ENCODE measurements at places on chromosomes 4 and X.
A peak's percentile ranks its signal among the peaks of the same experiment; 100 is the strongest.

GRCh38 chrX:96182366-96182765 is 502.3 kb upstream of the DIAPH2 start:
- DNase-seq: peak; percentile 63

GRCh38 chr4:109969919-109970318 is 57.2 kb downstream of the EGF start:
- DNase-seq: no peak

DNA sequence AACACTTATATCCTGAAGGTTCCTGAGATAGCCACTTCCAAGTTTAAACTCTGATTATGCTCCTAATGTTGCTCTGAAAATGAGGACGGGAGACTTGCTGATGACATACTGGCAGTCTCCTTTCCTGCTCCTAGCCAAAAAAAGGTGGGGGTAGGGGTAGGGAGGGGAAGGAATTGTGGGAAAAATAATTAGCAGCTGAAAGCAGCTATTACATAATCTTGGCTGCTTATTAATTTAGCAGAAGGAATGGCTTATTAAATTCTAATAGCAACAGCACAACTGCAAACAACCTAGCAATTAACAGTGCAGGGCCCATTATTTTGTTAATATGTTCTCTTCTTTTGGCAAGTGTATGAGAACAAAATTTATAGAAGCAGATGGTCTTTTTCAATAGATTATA is 2.0 kb upstream of the AP1S2 start:
- DNase-seq: no peak

- DNase-seq: no peak
Observed at GRCh38 chr4:2696423-2696822, 59.7 kb downstream of the TNIP2 start.

- no peak for DNase-seq
Observed at GRCh38 chrX:103153661-103154060, 60.7 kb upstream of the NXF3 start.

GRCh38 chr4:1347410-1347864 is 429 bp downstream of the UVSSA start:
- peak; percentile 79 for DNase-seq

DNA sequence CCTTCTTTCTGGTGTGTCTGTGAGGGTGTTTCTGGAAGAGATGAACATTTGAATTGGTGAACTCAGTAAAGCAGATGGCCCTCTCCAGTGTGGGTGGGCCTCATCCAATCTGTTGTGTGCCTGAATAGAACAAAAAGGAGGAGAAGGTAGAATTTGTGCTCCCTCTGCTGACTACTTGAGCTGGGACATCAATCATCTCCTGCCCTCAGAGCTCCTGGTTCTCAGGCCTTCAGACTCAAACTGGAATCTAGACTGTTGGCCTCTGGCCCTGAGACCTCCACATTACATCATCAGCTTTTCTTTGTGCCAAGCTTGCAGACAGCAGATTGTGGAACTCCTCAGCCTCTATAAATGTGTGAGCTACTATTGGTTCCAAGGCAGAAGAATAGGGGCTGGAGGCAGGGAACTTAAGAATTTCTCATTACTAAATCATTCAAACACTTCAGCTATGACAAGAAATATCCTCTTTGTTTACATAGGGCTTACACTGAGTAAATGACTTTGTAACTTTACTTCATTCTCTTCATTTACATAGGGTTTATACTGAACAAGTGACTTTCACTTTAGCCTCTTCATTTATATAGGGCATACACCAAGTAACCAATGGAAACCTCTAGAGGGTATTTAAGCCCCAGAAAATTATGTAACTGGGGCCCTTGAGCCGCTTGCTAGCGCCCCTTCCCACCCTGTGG is 86.9 kb upstream of the NWD2 start:
- DNase-seq: peak; percentile 27

GRCh38 chr4:25993395-25994185 is 79.6 kb downstream of the SMIM20 start:
- DNase-seq: peak; percentile 99

DNA sequence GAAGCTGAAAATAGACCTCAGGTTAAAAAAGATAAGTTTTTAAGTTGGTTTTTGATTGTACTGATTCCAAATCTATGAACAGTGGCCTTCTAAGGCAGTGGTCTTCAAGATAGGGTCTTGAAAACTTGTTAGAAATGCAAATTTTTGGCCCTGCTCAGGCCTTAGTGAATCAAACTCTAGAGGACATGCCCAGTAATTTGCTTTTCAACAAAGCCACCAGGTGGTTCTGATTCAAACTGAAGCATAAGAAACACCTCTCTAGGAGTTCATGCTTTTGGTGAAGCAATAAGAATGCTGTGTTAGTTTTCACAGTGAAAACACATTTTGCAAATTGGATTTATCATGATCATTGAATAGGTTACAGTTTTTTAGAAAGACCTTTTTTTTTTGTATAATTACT is 1849.4 kb upstream of the AGA start:
- DNase-seq: no peak
